ENCODE measurements at places on chromosomes 13 and 19.

DNA sequence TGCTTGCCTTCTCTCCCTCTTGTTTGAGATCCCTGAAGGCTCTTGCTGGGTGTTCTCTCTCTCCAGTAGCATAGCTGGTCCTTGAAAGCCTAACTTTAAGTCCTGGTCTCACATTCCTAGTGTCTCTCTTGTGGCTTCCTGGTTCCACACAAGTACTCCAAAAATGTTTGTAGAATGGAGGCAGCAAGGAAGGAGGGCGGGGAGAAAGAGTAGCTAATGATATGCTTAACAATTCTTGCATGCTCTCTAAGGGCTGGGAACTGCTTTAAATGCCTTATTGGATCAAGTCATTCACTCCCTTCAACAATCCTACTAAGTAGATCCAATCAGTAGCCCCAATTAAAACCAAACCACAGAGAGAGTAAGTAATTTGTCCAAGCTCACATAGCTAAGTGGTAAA, 357.3 kb downstream of the KLF5 start:
- no peak for DNase-seq

- DNase-seq = peak; percentile 73
Measured at GRCh38 chr13:24270639-24271141, 38.7 kb upstream of the C1QTNF9 start.

GRCh38 chr19:5631567-5632240, 8.8 kb downstream of the SAFB start:
- no peak for DNase-seq

DNA sequence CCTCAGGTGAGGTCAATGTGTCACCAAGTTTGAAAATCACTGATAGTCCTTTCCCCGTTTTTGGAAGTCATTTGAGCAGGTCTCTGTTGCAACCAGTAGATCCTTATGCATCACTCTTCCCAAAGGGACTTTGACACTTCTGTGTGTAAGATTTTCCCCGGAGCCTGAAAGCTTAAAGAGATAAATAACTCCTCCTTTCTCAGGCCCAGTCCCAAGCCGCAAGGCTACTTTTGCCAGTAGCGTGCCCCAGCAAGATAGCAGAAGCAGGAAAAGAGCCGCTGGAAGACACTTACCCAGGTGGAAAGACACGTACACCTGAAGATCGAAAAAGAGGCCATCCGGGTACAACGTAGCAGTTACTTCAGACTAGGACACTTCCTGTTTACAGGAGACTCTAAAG, 106.9 kb downstream of the CYSLTR2 start:
- no peak for DNase-seq

- no peak for DNase-seq
Measured at GRCh38 chr19:10562609-10563008, 3.2 kb downstream of the KRI1 start.

GRCh38 chr19:35293363-35293739, 1.4 kb downstream of the MAG start:
- peak; percentile 46 for DNase-seq

GRCh38 chr13:106630162-106630561, 62.2 kb upstream of the ARGLU1 start:
- DNase-seq = no peak

DNA sequence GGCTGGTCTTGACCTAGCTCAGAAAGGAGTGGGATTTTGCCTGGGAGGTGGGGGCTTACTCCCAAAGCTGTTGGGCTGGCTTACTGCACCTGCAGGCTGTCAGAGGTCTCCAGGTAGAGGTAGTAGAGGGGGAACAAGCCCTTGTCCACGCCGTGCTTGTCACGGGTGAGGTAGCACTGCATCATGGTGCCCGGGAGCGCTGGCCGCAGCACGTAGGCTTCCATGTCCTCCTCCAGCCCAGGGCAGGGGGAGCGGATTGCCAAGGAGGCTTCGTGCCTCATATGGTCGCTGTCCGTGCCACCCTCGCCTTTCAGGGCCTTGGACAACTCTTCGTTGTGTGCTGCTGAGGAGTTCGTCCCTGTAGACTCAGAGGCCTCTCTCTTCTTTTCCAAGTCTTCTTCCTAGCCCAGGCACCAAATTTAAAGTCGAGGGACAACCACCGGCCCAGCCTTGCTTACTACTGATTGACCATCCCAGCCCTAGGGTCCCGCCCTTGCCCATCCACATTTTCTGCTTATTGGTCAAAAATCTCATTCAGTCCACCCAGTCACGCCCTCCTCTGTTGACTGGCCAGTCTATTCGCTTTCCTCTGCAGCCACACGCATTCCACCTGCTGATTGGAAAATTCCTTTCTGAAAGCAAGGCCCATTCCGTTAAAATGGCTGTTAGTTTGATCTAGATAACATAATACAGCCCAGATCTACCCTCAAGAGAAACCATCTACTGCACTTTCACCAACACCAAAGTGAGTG, 10.5 kb downstream of the TULP2 start:
- no peak for DNase-seq

GRCh38 chr13:27605610-27606200, 14.6 kb downstream of the LNX2 start:
- DNase-seq = no peak

DNA sequence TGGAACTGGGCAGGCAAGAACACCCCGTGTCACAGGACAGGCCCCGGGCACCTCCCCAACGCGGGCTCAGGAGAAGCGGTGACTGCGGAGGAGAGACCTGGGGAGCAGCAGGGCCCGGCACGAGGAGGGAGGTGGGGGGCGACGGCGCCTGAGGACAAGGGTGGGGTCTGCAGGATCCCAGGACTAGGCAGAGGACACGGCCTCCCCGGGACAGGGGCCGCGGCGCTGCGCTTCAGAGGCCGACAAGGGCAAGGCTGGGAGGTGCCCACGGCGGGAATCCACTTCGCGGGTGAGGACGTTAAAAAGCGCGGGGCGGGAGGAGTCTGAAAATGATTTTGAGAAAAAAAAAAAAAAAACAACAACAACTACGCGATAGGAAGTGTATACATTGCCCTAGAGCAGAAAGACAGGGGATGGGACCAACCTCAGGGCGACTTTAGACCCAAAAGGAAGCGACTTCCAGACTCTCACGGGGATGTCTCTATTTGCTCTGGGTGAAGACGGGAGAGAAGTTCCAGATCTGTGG, 44.9 kb downstream of the ZNF611 start:
- peak; percentile 24 for DNase-seq

GRCh38 chr19:7995810-7996158, 9.7 kb downstream of the ELAVL1 start:
- no peak for DNase-seq

DNA sequence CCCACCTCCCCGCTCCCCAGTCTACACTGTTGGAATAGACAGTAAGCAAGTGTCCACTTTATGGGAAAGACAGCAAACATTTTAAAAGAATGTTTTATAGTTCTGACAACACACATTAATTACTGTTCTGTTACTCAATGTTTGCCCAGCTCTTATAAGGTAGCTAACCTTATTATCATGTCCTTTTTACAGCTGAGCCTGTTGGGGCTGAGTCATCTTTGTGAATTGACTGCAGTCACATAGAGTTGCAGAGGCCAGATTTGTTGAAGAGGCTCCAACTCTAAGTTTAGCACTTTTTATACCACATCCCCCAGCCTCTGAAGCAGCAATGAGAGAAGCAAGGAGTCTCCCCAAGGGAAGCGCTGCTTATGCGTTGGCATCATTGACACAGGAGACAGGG, 76.2 kb downstream of the C13orf42 start:
- DNase-seq = no peak

DNA sequence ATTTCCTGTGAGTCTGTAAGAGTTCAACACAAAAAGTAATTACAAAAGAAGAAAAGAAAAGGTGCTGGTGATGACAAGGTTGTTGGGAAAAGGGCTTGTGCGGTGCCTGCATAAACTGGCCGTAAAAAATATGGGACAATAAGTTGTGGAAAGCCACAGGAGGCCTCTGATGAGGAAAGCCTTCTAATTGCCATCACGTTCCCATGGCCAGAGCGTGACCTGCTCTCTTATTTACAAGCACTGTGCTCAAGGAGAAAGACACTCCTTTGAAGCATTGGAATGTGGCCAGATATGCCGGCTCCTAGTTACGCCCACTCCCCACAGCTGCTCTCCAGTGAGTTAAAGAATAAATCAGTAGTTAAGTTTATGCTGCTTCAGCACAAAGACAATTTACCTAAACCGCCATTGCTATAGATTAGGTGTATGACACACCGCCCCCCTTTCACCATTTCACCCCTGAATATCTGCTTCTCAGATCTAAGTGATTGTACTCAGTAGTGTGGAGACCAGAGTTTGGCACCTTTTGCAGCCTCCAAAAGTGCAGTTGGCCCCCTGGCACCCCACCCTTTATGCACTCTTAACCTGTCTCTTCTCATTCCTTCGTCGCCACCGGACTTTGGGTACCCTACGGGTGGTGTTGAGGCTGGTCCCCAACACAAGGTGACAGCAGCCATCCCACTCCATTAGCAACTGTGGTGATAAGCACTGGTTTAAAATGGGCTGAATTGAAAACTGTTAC, 8.1 kb upstream of the PGLYRP1 start:
- no peak for DNase-seq

GRCh38 chr13:51595416-51595815, 11.2 kb downstream of the WDFY2 start:
- no peak for DNase-seq

DNA sequence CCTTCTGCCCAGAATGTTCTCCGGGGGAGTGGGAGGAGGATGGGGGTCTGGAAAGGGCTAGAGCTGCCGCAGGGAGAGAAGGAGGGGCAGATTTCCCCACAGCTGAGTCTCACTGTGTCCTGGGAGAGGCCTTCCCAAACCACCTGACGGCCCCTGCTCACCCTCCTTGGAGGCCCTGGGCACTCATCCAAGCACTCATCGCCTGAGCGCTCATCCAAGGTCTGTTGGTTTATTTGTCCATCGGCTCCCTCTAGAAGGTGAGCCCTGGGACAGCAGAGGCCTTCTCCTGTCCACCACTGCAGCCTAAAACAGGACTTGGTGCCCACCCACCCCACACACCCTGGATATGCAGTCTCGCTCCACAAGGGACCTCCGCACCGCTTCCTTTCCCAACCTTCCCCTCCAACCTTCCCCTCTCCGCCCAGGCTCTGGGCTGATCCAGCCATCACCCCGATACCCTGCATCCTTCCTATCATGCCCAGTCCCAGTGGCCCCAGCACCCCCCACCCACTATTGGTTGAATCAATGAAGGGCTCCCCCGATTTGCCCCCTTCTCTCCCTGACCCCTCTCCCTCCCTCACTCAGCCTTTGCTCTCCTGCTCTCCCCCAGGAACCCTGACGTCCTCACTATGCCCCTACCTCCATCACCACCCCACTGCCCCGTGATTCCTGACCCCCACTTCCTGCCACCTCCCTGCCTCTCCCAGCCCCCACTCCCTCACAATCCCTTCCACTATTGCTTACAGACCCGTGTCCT, 1.7 kb downstream of the UBXN6 start:
- DNase-seq = no peak

All from anterior cingulate cortex (tissue), 58 donors.